ENCODE measurements at places on chromosomes 5 and 9.

DNA sequence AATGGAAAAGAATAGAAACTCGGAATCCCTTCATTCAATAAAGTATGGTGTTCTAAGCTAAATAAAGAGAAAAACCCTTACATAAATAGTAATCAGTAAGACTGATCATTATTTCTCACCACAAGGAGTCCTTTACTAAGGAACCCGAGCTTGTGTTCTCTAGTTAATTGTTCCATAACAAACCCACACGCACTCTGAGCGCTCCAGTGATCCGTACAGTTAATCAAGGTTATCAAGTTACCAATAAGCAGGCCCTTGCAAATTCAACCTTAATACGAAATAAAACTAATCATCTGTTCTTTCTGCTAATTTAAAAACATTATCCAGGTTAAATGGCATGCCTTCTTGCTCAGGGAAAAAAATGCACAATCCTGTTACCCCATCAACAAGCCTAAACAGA is 224.4 kb downstream of the FRMD3 start:
- DNase-seq, result no peak

- DNase-seq, result no peak
Measured at GRCh38 chr9:34001298-34001697, 47.4 kb downstream of the UBAP2 start.

DNA sequence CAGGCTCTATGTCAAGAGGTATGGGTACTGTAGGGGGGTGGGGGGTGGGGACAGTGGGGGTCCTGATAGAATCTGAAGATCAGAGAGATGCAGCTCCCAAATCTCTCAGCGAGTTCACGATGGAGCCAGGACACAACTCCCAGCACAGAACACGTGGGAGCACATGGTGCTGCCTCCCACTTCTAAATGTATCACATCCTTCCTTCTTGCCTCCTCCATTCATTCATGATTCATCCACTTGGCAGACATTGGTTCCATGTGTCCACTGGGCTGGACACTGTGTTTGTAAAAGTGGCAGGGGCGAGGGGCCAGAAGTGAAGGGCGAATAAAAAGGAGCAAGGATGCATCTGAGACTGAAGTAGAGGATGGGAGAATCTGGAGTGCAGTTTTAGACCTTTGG is 33.9 kb downstream of the SH3TC2 start:
- no peak for DNase-seq

GRCh38 chr5:8585230-8586018 is 716.5 kb downstream of the MTRR start:
- DNase-seq, result no peak

DNA sequence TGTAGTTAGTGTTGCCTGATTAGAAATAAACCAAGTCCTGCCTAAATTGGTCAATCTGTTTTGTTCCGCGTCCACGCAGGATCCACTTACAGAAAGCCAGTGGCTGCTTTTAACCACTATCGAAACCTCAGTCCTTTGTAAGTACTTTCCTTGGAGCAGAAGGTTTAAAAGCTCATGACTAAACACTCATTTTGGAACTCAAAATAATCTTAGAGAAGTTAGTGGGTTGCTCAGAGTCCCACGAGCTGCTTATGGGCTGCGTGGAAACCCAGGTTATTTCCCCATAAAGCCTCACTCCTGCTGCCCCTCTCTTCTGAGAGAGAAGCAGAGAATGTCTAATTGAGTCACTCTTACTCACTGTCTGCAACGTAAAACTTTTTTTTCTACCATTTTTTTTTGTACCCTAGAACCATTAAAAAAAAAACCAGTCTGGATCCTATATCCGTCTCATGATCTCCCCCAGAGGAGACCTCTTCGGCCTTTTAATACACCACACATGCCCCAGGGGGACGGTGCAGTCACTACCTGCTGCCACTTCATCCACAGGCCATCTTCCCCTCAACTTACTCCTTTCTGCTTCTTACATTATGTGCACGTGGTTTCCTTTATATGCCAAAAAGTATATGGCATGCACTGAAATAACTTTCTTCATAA is 7.6 kb downstream of the BASP1 start:
- DNase-seq, result no peak

GRCh38 chr9:120876842-120877240 is at the start of gene PHF19:
TSS of gene PHF19 (minus strand) at chr9:120877188. CDS start at chr9:120874741, 2,447 bp downstream.
- no peak for DNase-seq
